ENCODE measurements at places on chromosomes 6 and 20.

- DNase-seq = no peak
Observed at GRCh38 chr6:84581494-84582259, 182.7 kb downstream of the TBX18 start.

- no peak for DNase-seq
Observed at GRCh38 chr6:149249370-149250357, 67.8 kb upstream of the TAB2 start.

- no peak for DNase-seq
Observed at GRCh38 chr20:46083101-46083500, 6.7 kb downstream of the NCOA5 start.

GRCh38 chr20:1979106-1979778, 14.6 kb downstream of the PDYN start:
- DNase-seq = no peak

DNA sequence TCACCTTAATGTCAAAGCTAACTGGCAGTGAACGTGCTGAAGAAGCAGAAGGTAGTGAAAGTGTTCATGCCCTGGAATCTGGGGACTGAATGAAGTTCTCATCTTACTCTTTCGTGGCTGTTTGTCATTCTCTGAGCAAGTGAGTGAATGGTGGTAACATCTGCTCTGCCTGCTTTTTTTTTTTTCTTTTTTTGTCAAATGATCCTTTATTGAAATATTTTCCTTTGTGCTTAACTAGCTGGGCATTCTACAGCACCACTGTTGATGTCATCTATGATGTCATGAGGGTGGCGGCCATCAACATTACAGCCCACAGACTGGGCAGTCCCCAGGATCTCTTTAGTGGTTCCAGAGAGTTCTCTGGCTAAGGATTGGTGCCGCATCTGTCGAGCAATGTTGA, 65.2 kb downstream of the RIN2 start:
- no peak for DNase-seq

DNA sequence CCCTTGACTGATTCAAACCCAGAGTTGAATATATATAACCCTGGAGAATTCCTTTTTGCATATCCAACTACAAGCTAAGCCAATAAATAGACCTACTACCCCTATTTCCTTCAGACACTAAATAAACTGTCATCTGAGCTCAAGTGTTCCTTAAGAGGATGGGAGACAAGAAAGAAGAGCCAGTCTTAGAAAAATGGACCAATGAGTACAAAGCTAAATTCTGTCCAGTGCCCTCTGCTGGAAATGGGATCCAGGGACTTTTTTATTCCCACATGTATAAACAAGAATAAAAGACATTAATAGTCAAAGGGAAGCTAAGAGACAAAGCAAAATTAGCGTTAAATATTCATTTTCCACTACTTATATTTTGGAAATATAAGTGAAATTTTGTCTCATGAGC, 4.8 kb downstream of the PPP1R10 start:
- no peak for DNase-seq

- DNase-seq = no peak
Observed at GRCh38 chr20:17077030-17077429, 149.8 kb upstream of the PCSK2 start.

- no peak for DNase-seq
Observed at GRCh38 chr6:75326557-75327258, 42.1 kb upstream of the TMEM30A start.

- DNase-seq = peak; percentile 81
Observed at GRCh38 chr20:433300-433975, 25.3 kb downstream of the RBCK1 start.

DNA sequence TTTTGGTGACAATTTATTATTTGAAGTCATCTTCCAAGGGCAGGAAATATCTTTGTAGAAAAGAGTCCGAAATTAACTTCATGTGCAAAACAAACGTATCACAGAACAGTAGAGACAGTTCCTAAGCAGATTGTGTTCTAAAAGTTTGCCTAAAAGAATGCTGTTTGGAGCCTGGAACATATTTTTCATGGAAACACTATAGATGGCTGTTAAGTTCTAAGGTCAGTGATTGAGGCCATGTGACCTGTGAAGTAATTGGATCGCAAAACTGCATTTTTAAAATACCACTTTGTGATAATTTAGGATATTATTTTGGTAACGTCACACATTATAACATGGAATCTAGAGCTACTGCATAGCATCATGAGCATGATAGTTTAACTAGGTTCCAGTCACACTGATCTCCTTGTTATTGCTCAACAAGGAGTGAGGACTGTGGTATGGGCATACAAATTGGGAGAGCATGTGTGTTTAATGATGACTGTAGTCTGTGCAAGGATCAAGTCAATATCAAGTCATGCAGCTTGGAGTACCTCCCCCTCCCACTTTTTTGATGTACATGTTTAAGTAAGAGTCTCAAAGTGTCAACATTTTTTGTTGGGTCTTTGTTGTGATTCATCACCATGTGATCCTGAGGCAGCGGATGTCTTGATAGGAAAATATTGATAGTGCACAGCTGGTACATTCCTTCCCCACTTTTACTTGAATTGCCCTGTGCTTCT, 609.3 kb upstream of the CITED2 start:
- DNase-seq = no peak

DNA sequence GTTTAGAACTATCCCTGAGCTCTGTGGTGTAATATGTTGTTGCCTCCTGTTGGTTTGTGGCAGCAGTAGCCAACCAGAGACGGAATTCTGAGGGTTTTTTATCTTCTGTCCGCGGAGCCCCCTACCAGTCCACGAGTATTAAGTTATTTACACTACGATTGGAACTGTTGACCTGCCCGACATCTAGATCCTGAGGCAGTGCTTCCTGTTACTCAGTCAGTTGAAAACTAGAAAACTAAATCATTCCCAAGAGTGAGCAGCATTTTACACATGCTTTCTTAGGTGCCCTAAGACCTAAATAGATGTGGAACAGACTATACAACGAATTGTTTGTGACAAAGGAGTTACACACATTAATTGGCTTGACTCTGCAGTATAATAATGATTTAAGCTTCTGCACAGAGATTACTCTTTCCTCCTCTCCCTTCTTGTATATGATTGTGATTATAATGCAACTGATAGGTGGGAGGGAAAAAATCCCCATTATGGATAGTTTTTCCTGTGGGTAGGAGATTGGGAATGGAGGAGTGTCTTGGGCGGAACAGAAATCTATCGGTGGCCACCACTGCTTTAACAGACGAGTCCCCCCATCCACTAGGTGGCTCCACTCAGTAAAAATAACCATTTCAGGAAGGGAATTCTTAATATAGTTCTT, 1.7 kb downstream of the LOC128125822 start:
- no peak for DNase-seq

GRCh38 chr20:44618318-44618731, 33.2 kb downstream of the ADA start:
- no peak for DNase-seq

GRCh38 chr6:105753620-105754211, 332.4 kb upstream of the PRDM1 start:
- DNase-seq = no peak

DNA sequence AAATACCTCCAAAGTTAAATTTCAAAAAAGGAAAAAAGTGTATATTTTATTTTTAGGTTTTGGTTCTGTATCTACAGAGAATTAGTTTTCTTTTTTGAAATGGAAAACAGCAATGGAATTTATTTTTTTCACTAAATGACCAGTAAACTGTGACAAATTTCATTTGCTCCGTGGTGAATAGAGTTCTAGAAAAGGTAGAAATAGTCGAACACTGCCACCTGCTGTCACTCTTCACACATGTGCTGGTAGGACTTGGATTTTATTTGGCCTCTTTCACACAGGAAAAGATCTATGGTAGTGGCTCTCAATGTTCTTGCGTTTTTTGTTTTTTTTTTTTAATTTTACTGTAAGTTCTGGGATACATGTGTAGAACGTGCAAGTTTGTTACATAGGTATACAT, 312.5 kb downstream of the EYA4 start:
- DNase-seq = peak; percentile 10

DNA sequence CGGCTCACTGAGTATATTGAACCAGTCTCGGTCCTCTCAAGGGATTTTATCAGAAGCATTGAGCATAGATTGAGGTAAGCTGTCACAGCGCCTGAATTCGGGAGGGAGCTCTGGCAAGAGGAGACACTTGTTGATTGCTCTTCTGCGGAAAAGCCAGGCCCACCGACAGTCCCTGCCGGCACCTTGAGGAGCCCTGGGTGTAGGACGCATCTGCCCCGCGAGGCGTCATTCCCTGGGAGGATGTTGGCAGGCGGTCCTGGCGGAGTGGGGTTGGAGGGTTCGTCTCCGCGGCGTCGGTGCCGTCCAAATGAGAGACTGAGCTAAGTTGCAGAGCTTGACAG, 843 bp downstream of the FBXO9 start:
- peak; percentile 22 for DNase-seq

GRCh38 chr20:910870-911770, 5.0 kb downstream of the ANGPT4 start:
- DNase-seq = no peak

DNA sequence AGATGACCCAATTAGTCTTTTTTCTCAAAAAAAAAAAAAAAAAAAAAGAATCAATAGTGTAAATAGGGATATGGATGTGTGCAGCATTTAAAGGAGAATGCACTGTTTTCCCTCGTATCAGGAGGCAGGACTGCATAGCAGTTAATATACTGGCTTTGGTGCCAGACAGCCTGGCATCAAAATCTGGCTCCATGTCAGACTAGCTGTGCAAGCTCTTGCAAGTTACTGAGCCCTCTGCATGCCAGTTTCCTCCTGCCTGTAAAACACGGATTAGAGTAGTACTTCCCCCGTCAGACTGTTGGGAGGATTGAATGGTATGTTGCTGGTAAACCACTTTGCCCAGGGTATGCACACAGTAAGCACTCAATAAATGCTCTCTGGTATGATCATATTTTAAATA, 594.2 kb upstream of the CHD6 start:
- DNase-seq = no peak

DNA sequence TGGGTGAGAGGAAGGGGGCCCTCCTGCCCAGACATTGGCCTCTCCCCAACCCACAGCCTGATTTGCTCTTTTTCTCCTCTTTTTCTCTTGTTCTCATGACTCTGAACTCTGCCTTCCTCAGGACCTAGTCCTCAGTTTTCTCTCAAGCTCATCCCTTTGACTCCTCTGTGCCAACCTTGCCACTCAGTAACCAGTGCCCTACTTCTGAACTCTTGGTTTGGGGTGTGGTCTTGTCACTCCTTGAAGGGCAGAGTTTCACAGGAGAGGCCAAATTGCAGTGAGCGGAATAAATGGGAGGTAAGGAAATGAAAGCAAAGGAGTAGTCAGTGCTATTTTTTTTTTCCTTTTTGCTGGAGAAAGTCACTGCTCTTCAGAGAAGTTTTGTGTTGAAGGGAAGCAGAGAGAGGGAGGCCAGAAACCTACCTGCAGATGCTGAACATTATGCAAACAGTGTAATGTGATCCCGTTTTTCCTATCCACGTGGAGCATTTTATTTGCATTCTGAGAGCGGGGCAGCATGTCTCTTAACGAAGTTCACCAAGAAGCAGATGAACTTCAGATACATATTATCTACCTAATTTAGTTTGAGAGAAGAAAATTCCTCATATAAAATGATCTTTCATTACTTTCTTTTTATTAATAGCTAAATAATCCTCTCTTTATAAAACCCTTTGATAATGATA, 26.9 kb downstream of the CFAP61 start:
- DNase-seq = no peak

DNA sequence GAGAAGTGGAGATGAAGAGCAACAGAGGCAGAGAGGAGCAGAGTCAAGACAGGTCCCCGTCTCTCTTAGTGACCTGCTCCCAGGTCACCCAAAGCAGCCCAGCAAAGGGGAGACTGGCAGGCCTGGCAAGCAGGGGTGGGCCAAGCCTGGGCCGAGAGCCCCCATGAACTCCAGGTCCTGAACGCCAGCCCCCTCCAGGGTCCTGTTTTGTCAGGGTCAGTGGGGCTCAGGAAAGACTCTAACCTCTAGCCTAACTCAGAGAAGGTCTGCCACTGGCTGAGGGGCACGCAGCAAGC, 1.2 kb downstream of the NECAB3 start:
- no peak for DNase-seq

DNA sequence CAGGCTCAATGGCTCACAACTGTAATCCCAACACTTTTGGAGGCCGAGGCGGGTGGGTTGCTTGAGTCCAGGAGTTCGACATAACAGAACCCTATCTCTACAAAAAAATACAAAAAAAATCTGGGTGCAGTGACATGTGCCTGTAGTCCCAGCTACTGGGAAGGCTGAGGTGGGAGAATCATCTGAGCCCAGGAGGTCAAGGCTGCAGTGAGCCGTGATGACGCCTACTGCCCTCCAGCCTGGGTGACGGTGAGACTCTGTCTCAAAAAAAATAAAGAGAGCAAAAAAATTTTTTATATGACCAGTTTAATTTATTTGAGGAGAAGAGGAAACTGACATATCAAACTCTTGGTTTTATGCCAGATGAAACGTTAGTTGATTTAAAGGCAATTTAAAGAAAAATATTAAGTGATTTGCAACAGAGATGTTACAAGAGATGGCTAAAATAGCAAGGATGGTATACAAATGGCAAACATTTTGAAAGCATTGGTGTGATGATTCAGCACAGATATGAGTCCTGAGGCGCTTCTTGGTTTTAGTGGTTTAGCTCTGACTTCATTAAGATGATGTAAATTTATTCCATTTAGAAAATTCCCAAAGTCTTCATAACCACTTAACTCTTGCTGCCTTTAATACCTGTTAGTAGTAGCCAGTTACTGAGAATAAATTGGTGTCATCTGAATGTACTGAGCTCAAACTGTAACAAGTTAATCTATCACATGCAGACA, 17.7 kb downstream of the GTF2H5 start:
- DNase-seq = no peak

- no peak for DNase-seq
Observed at GRCh38 chr20:14729390-14729789, 392.0 kb upstream of the FLRT3 start.

- DNase-seq = no peak
Observed at GRCh38 chr20:12570371-12570770, 438.4 kb upstream of the SPTLC3 start.

- DNase-seq = peak; percentile 52
Observed at GRCh38 chr20:50478162-50478990, 31.8 kb upstream of the PTPN1 start.

GRCh38 chr6:19142275-19142674, 694.9 kb upstream of the ID4 start:
- DNase-seq = no peak

GRCh38 chr6:51147756-51148155, 329.1 kb downstream of the TFAP2B start:
- no peak for DNase-seq

GRCh38 chr6:36964349-36964748, 9.8 kb downstream of the PI16 start:
- DNase-seq = no peak

- no peak for DNase-seq
Observed at GRCh38 chr6:138278326-138278725, 60.0 kb upstream of the PBOV1 start.

GRCh38 chr20:49668181-49668877, 45.3 kb downstream of the B4GALT5 start:
- DNase-seq = peak; percentile 82

- no peak for DNase-seq
Observed at GRCh38 chr6:16850681-16851026, 89.4 kb upstream of the ATXN1 start.

GRCh38 chr6:113647143-113647889, 209.8 kb upstream of the MARCKS start:
- DNase-seq = no peak
